ENCODE measurements at places on chromosomes 6 and 20.

GRCh38 chr20:2742431-2742830 is 49.9 kb downstream of the EBF4 start:
- DNase-seq = no peak

DNA sequence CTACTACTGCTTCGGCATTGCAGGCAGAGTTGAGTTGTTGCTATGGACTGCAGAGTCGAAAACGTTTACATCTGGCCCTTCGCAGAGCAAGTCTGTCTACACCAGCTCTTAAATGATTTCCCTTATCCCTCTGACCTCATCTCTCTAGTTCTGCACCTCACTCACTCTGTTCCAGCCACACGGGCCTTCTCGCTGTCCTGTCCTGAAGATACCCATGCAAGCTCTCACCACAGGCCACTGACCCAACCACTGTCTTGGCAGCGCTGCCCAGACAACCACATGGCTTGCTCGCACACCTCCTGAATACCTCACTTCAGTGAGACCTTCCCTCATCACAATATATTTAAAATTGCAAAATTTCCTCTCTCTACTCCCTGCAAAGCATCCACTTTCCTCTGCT is 31.4 kb downstream of the B4GALT5 start:
- DNase-seq = no peak

DNA sequence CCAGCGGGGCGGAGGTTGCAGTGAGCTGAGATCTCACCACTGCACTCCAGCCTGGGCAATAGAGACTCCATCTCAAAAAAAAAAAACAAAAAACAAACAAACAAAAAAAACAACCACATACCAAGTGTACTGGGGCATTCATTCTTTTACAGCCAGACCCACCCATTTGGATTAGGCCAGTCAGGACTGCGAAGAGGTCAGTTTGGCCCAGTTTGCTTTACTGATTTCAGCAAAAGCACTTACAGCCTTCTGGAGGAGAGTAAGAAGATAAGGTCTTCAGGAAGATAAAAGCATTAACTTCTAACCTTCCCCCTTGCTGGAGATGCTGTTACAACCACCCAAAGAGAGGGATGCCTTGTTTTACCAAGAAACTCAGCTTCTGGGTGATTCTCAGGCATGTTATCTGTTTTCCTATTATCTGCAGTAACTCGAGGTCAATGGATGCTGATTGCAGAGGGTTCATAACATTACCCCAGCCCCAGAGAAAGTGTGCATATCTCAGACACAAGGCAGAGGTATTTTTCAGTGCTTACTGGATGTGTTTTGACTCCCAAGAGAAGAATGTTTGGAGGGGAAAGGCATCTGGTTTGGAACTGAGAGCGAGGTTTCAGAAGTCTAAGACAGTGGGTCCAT is 118.9 kb downstream of the RIN2 start:
- no peak for DNase-seq

GRCh38 chr6:52621631-52622030 is 44.8 kb upstream of the TRAM2 start:
- no peak for DNase-seq

GRCh38 chr6:71603021-71603420 is 283.3 kb upstream of the RIMS1 start:
- no peak for DNase-seq

- no peak for DNase-seq
Observed at GRCh38 chr6:45477790-45478189, 100.1 kb upstream of the SUPT3H start.

DNA sequence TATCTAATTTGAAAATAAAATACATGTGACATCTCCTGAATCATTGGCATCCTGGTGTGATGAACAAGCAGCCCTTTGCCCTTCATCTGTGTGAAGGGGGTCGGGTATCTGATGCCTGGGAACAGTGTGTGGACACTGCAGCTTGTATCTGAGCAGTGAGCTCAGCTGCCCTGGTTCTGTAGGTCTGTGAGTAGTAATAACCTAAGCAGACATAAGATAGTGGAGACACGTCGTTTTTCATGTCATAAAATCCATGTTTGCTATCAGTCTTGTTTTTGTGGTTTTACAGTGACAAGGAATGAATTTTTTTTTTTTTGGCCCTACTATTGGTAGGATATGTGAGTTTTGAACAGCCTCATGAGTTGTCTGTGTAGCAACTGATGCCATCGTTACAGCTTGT is 133.0 kb downstream of the JARID2 start:
- no peak for DNase-seq

DNA sequence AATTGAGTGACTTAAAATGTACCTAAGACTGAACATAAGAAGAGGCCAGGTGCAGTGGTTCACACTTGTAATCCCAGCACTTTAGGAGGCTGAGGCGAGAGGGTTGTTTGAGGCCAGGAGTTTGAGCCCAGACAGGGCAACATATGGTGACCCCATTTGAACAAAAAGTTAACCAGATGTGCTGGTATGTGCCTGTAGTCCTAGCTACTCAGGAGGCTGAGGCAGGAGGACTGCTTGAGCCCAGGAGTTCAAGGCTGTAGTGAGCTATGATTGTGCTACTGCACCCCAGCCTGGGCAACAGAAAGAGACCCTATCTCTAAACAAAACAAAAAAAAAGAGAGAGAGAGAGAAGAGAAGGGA is 10.1 kb upstream of the PAQR8 start:
- DNase-seq = no peak

GRCh38 chr6:166905013-166905412 is 51.3 kb downstream of the RNASET2 start:
- no peak for DNase-seq

DNA sequence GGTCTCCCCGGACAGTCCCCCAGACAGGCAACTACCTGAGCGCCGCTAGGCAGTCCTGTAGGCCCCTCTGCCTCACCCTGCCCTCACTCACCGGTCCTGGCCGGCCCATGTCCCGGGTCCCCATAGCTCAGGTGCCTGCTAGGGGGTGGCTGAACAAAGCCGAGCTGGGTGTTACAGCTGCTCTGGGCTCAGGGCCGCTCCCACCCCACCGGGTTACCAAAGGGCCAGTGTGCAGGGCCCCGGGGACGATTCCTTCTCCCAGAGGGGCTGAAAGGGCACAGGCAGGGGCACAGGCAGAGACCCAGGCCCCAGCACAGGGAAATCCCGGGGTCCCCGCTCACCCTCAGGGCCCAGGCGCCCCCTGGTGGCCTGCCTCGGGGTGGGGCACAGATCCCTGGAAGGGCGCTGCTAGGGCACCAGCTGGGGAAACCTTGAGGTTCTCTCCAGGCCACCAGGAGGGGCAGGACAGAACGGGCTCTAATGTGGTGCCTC is 118.4 kb downstream of the GRM4 start:
- peak; percentile 85 for DNase-seq
